Mesothelial cell of epicardium (in vitro differentiated cells): ENCODE measurements at places on chromosomes 6 and 20. TPM values are rescaled to one million over a fixed set of nuclear protein-coding genes. Genes with fewer than 3 reads are reported as not detected.
A peak's percentile ranks its signal among the peaks of the same experiment; 100 is the strongest.

- peak; percentile 53 for DNase-seq
- H3K27me3 ChIP-seq, result no peaks in the 10 kb centered on the region
- H3K27ac ChIP-seq, result peak overlapping the region; percentile 100
- peaks cover 29% of the 10 kb centered on the region for H3K4me1 ChIP-seq
- H3K36me3 ChIP-seq, result peaks cover 10% of the 10 kb centered on the region
Observed at GRCh38 chr6:36593569-36594028, 563 bp upstream of the SRSF3 start.

DNA sequence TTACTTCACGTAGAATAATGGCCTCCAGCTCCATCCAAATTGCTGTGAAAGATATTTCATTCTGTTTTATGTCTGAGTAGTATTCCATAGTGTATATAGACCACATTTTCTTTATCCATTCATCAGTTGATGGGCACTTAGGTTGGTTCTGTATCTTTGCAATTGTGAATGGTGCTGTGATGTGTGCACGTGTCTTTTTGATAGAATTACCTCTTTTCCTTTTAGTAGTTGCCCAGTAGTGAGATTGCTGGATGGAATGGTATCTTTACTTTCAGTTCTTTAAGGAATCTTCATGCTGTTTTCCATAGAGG, 91.8 kb downstream of the CARMIL1 start:
- peaks cover 8% of the 10 kb centered on the region for H3K36me3 ChIP-seq
- H3K27ac ChIP-seq, result no peak overlapping the region
- no peak overlapping the region for H3K4me3 ChIP-seq
- H3K4me1 ChIP-seq, result no peaks in the 10 kb centered on the region

DNA sequence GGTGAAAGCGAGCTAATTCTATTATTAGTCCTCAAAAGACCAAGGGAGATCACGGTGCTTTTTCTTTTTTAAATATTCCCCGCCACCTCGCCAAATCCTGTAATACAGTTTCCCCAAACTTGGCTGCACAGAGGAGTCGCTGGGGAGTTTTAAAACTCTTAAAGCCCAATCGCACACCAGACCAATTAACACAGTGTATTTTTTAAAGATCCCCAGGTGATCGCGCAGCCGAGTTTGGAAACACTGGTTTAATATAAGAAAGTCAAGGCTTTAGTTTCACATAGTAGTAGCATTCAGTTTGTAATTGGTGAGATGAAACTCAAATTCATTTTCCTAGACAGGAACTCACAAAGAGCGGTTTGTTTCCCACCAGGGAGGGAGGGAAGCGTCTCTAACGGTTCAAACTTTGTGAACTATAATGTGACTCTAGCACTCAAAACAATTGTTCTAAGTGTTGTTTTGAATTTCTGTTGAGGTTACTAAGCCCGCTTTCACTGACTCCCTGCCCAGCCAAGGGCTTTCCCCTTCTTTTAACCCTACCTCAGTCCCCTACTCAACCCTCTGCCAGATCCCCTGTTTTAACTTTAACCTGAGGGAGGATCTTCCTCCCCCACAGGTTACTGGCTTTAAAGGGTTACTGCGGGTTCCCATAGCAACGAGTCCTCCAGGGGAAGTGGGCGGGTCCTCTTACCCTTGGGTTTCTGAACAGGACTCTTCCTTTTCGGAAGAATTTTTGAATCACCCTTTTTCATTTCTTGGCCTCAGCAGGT, 25.7 kb upstream of the BTBD3 start:
- H3K36me3 ChIP-seq, result no peaks in the 10 kb centered on the region
- peak overlapping the region; percentile 89 for H3K4me3 ChIP-seq
- peak; percentile 68 for DNase-seq
- peaks cover 44% of the 10 kb centered on the region for H3K4me1 ChIP-seq

DNA sequence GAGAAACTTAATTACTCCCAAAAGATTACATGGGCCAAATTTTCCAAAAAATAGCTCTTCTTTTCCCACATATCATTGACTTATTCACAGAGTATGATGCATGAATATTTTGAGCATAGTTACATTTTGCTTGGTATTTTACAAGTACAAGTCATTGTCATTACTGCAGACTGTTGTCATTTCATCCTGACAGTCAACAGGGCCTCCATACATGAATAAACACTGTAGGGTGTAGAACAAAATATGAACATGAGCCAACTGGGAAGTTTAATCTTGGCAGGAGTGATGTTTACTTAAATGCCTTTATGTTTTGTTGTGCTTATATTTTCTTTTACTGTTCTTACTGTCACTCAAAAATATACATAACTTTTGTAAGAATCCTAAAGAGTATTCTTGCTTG, 340.7 kb downstream of the ADGRB3 start:
- H3K27me3 ChIP-seq, result peaks cover 2% of the 10 kb centered on the region
- no peak for DNase-seq
- no peaks in the 10 kb centered on the region for H3K36me3 ChIP-seq
- H3K4me1 ChIP-seq, result no peaks in the 10 kb centered on the region

- no peak overlapping the region for H3K27ac ChIP-seq
- H3K27me3 ChIP-seq, result no peaks in the 10 kb centered on the region
- no peak overlapping the region for H3K4me3 ChIP-seq
Observed at GRCh38 chr6:39199231-39199940, 29.9 kb downstream of the KCNK5 start.

DNA sequence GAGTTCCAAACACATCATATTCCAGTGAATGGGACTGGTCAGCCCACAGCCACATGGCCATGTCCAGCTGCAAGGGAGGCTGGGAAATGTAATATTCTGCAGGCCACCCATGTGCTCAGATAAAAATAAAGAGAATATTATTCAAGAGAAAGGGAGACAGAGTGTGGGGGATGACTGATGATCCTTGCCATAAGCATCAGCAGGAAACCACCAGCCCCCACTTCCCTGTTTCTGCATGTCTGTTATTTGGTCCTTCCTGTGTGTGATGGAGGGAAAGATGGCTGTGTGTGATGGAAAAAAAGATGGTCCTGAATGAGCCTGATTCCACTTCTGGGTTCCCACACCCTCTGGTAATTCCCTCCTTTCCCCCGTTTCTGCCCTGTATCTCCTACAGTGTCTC, 13.1 kb upstream of the RSPO4 start:
- peaks cover 23% of the 10 kb centered on the region for H3K27me3 ChIP-seq
- no peak overlapping the region for H3K27ac ChIP-seq
- H3K36me3 ChIP-seq, result no peaks in the 10 kb centered on the region
- H3K4me3 ChIP-seq, result no peak overlapping the region
- DNase-seq, result no peak

- peak overlapping the region; percentile 39 for H3K4me3 ChIP-seq
- peaks cover 7% of the 10 kb centered on the region for H3K36me3 ChIP-seq
- no peaks in the 10 kb centered on the region for H3K27me3 ChIP-seq
- no peak for DNase-seq
Observed at GRCh38 chr6:116398316-116399010, 27.7 kb downstream of the DSE start.

DNA sequence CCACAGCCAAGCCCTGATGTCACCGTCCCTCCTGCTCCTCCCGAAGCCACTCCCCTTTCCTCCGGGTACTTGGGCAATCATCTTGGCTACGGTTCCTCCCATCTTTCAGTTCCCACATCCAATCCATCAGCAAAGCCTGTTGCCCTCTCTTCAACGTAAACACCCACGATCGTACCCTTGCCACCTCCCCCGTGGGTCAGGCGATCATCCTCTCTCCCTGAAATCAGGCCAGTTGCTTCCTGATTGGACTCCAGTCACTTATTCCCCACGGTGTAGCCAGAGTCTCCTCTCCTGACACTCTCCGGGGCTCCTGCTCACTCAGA, 44.5 kb downstream of the SULF2 start:
- no peaks in the 10 kb centered on the region for H3K27me3 ChIP-seq
- H3K36me3 ChIP-seq, result peaks cover 9% of the 10 kb centered on the region
- DNase-seq, result no peak
- H3K4me3 ChIP-seq, result no peak overlapping the region
- no peak overlapping the region for H3K27ac ChIP-seq
- peaks cover 10% of the 10 kb centered on the region for H3K4me1 ChIP-seq

DNA sequence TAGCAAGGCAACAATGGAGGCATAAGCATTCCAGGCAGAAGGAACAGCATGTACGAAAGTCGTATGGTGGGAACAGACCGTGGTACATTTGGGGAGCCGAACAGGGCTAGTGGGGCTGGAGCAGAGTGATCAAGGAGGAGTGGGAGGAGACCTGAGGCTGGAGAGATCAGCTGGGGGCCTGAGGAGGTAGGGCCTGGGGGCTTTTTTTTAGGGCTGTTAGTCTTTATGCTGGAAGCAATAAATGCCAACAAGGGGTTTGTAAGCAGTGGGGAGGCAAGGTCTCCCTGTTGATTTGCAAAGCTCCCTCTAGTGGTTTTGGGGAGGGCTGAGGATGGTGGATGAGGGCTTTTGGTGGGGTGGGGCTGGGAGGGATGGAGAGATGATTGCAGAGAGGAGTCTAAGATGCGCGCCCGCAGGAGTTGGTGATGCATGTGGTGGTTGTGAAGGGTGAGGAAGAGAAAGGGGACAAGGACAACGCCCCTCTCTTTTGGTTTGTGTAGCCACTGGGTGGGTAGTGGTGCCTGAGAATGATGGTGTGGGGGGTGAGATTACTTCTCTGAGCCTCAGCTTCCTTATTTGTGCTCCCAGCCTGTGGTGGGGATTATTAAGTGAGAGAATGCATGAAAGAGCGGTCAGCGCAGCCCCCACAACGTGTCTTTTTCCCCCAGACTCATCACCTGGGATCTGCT, 74.1 kb upstream of the TOX2 start:
- H3K4me3 ChIP-seq, result no peak overlapping the region
- DNase-seq, result no peak
- no peaks in the 10 kb centered on the region for H3K36me3 ChIP-seq
- H3K4me1 ChIP-seq, result no peaks in the 10 kb centered on the region
- peaks cover 20% of the 10 kb centered on the region for H3K27me3 ChIP-seq

DNA sequence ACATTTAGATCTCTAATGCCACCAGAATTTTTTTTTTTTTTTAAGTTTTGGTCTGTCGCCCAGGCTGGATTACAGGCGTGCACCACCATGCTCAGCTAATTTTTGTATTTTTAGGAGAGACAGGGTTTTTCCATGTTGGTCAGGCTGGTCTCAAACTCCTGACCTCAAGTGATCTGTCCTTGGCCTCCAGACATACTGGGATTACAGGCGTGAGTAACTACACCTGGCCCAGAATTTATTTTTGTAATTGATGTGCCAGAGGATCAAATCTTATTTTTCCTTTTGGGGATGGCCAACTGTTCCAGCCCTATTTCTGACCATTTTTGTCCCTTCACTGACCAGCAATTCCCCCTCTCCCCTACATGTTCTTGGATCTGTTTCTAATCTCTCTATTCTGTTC, 18.0 kb upstream of the MYMX start:
- H3K36me3 ChIP-seq, result no peaks in the 10 kb centered on the region
- no peaks in the 10 kb centered on the region for H3K27me3 ChIP-seq
- H3K27ac ChIP-seq, result no peak overlapping the region
- no peak for DNase-seq
- H3K4me1 ChIP-seq, result peaks cover 22% of the 10 kb centered on the region

DNA sequence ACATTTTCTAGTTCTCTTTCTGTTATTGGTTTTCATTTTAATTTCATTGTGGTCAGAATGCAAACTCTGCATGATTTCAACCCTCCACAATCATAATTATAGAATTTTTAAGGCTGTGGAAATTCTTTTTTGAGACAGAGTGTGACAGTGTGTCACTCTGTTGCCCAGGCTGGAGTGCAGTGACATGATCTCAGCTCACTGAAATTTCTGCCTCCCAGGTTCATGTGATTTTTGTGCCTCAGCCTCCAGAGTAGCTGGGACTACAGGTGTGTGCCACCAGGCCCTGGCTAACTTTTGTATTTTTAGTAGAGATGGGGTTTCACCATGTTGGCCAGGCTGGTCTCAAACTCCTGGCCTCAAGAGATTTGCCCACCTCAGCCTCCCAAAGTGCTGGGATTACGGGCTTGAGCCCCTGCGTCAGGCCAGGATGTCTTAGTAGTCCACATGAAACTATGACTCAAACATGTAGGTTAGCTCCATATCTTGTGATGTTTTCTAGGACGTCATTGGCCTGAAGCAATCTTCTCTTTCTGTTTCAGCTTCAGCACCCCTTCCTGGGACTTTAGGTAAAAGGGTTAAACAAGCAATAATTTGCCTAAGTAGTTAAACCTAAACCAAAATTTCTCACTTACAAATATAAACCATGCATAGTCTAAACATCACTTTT, 47.4 kb upstream of the SAMD3 start:
- H3K36me3 ChIP-seq, result peaks cover 6% of the 10 kb centered on the region
- no peak for DNase-seq
- no peak overlapping the region for H3K27ac ChIP-seq

GRCh38 chr6:87066449-87067333, 28.2 kb downstream of the CGA start:
- peak; percentile 46 for DNase-seq
- no peaks in the 10 kb centered on the region for H3K36me3 ChIP-seq
- peaks cover 6% of the 10 kb centered on the region for H3K4me1 ChIP-seq
- H3K4me3 ChIP-seq, result peak overlapping the region; percentile 35

DNA sequence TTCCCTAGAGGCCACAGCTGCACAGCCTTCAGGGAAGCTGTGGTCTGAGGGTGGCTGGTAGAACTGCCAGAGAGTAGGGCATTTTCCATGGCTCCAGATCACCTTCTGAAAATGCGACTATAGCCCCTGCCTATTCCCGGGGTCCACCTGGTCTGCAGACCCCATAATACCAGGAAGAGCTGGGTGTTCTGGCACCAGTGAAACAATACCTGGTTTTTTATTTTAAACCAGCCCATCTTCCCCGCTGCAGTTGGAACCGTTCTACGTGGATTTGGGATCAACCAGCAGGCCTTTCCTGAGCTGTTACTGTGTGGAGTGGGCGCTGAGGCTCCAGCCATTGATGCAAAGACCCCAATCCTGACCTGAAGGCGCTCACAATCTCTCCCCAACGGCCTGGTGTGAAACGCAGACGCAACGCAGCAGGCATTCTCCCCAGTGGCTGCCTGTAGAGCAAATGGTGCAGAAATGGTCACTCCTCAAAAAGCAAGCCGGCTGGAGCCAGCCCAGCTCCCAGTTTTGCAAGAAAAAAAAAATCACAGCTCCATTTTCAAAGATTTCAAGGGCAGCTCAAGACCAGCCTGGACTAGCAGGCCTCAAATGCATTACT, 11.3 kb downstream of the NPEPL1 start:
- no peak overlapping the region for H3K27ac ChIP-seq
- H3K4me1 ChIP-seq, result no peaks in the 10 kb centered on the region
- no peaks in the 10 kb centered on the region for H3K27me3 ChIP-seq
- H3K4me3 ChIP-seq, result no peak overlapping the region
- DNase-seq, result peak; percentile 22

- no peak overlapping the region for H3K4me3 ChIP-seq
- H3K27me3 ChIP-seq, result no peaks in the 10 kb centered on the region
- H3K27ac ChIP-seq, result no peak overlapping the region
- no peak for DNase-seq
Observed at GRCh38 chr6:46378882-46379416, 112.3 kb downstream of the RCAN2 start.

- no peaks in the 10 kb centered on the region for H3K27me3 ChIP-seq
- peaks cover 2% of the 10 kb centered on the region for H3K4me1 ChIP-seq
- H3K4me3 ChIP-seq, result no peak overlapping the region
- DNase-seq, result no peak
Observed at GRCh38 chr20:35709259-35709658, 10.1 kb downstream of the ROMO1 start.

GRCh38 chr6:2193931-2194330, 51.5 kb downstream of the GMDS start:
- peaks cover 19% of the 10 kb centered on the region for H3K4me1 ChIP-seq
- H3K36me3 ChIP-seq, result no peaks in the 10 kb centered on the region
- H3K27ac ChIP-seq, result no peak overlapping the region

- H3K27me3 ChIP-seq, result no peaks in the 10 kb centered on the region
Observed at GRCh38 chr6:21299216-21299615, 294.3 kb upstream of the SOX4 start.

Gene PPARD
- 19.5 to 21.7 TPM (median 20.8 TPM) in 3 replicates for total RNA-seq

Gene IPCEF1
- 0.76 to 1.5 TPM (median 1.0 TPM) in 3 replicates for total RNA-seq

Gene KIF25
- 0.47 to 1.6 TPM (median 0.95 TPM) in 3 replicates for total RNA-seq

Gene MEI4
- 1.2 to 1.5 TPM (median 1.3 TPM) in 3 replicates for total RNA-seq

Gene C6orf141
- total RNA-seq, result 6.0 to 8.2 TPM (median 6.5 TPM) in 3 replicates

Gene NKX2-2
- total RNA-seq, result not detected in 3 replicates

Gene TP53TG5
- 0.47 to 0.69 TPM in 2 of 3 replicates, not detected in the other for total RNA-seq

Gene FERMT1
- total RNA-seq, result 21.9 to 24.7 TPM (median 22.4 TPM) in 3 replicates

Gene TPD52L2
- 73.1 to 77.3 TPM (median 73.8 TPM) in 3 replicates for total RNA-seq

Gene SLC39A7
- 138 to 140 TPM (median 140 TPM) in 3 replicates for total RNA-seq

Gene MCHR2
- total RNA-seq, result not detected in 3 replicates
